CD8-positive, alpha-beta T cell (primary cell): ENCODE measurements at places on chromosomes 12 and 14.

- no peak for DNase-seq
Observed at GRCh38 chr14:106547735-106548434, 1021.5 kb downstream of the TMEM121 start.

GRCh38 chr14:72929316-72930080, 3.2 kb downstream of the DCAF4 start:
- DNase-seq = no peak

GRCh38 chr14:77541905-77542304, 43.3 kb upstream of the ISM2 start:
- no peak for DNase-seq

DNA sequence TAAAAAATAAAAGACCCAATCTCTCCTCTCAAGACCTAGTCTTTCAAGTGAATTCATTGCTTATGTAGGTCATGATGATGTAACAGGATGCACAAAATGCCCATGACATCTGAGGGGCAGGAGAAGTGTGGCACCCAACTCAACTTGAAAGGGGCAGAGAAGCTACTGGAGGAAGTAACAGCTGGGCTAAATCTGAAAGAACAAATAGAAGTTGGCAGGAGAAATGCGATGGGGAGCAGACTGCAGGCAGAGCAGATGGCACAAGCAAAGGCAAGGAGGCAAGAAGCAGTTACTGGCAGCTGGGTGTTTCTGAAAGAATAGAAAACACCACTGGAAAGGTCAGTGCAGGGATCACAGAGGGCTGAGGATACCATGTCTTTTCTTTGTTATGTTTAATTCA, 14.6 kb downstream of the SLC38A4 start:
- no peak for DNase-seq

DNA sequence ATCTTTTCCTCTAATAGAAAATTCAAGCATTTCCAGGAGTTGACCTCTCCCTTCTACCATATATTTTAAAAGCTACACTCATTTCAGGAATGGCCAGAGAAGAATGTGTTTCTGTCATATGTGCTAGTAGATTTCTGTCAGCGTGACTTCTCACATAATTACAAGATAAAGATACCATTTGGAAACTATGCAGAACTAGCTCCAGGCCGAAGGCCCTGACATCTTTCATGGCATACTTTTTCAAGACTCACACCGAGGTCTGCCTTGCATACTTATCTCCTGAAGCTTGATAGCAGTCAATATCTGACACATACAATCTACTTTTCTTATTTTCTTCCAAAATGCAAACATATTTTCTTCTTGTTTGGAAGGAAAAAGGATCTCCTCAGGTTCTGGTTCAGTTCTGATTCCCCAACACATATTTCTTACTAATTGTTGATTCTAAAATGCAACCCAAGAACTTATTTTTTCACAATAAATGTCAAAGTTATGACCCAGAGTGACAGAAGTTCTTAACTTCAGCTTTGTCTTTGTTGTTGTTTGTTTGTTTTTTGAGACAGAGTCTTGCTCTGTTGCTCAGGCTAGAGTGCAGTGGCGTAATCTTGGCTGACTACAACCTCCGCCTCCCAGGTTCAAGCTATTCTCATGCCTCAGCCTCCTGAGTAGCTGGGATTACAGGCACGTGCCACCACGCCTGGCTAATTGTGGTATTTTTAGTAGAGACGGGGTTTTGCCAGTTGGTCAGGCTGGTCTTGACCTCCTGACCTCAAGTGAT, 99.5 kb downstream of the NTN4 start:
- no peak for DNase-seq

DNA sequence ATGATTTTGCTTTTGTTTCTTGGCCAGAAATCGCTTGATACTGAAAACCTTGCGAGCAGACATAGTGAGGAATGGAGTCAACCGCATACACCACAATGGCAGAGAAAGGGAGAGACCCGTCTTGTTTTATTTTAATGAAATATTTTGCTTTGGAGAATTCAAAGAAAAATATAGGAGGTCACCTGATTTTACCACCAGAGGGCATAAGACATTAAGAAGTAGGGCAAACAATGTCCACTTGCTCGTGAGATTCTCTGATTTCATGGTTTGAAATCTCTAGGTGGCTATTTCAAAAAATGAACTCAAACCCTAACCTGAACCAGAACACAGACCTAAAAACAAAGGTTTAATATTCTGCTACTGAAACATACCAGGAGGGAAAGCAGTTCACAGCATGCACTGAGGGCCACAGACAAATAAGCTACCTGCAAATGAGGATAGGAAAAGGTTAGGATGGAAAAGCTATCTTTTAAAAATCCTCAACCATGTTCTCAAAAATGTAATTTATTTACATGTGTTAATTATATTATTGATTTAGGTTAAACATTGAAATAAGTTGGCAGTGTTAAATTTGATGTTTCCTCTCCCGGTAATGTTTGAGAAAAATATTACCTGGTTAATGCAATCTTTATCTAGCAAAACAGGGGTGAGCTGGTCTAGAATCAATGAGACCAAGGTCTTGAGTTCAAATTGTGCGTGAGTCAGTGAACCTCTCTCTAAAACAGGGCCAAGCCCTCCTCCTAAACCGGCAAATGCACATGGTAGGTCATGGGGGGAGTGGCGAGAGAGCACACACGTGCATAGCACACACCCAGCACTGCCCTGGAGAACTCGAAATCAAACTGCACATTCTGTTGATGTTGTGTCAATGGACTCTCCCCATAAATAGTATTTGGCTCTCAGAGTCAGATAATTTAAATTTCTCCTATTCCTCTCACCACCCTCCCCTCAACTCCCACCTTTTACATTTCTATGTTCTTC, 12.5 kb downstream of the IFNG-AS1 start:
- peak; percentile 29 for DNase-seq

GRCh38 chr14:22597771-22598098, 365 bp upstream of the ABHD4 start:
- no peak for DNase-seq

- DNase-seq = no peak
Observed at GRCh38 chr14:103802356-103802755, 45.0 kb downstream of the PPP1R13B start.

DNA sequence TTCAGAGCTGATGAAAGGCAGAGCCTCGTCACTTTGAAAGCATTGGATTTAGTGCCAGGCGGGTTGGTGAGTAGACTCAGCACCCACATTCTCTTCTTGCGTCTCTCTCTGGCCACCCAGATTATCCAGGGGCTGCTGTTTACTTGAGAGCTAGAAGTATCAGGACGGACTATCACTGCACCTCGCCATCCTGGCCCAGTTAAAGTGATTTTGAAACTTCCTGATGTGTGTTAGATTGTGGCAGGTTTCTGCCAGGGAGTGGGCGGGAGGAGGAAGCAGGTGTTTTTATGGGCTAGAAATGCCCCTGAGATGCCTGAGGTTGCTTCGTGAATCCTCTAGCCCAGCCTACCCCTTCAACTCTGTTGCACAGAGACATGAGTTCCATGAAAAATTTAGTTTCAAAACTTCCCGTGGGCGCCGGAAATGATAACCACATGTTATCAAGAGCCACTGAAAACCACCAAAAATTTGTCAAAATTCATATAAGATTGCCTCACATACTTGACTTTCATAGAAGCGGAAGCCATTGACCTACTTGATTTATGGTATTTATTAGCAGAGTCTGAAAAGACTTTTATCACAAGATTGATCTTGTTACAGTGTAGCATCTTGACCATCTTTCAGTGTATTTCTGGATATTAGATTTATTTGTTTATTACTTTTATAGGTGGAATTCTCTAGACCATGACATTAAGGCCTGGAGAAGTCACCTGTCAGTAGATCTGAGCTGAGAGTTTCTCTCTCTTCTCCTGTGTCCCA, 466.0 kb downstream of the RAD51B start:
- DNase-seq = peak; percentile 48

DNA sequence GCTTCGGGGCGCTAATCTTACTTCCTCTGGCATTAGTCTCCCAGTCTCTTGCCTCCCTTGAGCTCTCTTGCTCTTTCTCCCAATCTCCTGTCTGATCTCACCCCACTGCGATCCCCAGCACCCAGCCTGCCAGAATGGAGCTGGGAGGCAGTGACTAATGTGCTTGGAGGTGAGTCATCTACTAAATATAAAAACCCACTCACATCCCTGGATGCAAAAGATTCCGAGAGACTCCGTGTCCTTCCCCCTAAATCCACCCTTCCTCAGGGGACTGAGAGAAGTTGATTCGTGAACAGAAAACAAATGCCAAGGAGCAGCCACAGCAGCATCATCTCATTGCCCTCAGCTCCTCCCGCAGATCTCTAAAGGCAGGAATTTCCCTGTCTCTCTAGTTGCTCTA, 45.7 kb upstream of the KCNA5 start:
- no peak for DNase-seq

GRCh38 chr14:105838591-105839424, 312.4 kb downstream of the TMEM121 start:
- no peak for DNase-seq

DNA sequence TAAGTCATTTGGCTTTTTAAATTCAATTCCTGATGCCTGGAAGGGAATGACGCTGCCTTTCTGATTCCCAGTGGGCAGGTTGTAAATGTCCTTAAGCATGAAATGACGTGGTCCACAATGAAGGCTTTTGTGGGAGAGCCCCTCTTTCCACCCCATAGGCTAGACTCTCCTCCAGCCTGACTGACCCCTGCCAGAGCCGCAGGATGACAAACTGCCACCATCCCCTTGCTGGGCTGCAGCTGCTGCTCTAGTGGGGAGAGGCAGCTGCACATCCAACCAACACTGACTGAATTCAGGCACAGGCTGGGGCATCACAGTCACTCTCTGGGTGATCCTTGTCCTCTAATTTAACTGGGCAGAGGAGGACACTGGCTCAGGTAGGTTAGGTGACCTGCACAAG, 6.3 kb downstream of the TSPAN11 start:
- DNase-seq = no peak

- DNase-seq = no peak
Observed at GRCh38 chr12:111673503-111673902, 12.3 kb downstream of the BRAP start.

GRCh38 chr12:125533434-125534029, 468.3 kb downstream of the AACS start:
- DNase-seq = no peak

- no peak for DNase-seq
Observed at GRCh38 chr12:91866566-91866965, 279.1 kb downstream of the BTG1 start.

- no peak for DNase-seq
Observed at GRCh38 chr12:38736821-38737220, 168.6 kb downstream of the CPNE8 start.

DNA sequence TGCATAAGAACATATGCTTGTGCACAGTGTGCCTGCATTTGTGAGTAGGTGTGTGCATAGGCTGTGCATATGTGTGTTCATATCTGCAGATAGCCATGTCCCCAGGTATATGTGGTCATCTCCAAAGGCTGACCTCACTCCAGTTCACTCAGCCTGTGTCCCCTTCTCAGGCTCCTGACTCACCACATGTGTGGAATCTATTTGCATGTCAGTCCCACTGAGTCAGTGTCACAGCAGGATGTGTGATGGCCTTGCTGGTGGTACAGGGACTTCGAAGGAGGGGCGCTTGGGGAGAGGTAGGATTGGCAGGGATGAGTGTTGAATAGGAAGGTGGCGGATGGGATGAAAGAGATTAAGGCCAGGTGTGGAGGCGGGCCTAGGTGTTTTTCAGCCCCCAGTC, 35.5 kb downstream of the KRT80 start:
- no peak for DNase-seq

- no peak for DNase-seq
Observed at GRCh38 chr12:88153959-88154358, 11.9 kb downstream of the TMTC3 start.

DNA sequence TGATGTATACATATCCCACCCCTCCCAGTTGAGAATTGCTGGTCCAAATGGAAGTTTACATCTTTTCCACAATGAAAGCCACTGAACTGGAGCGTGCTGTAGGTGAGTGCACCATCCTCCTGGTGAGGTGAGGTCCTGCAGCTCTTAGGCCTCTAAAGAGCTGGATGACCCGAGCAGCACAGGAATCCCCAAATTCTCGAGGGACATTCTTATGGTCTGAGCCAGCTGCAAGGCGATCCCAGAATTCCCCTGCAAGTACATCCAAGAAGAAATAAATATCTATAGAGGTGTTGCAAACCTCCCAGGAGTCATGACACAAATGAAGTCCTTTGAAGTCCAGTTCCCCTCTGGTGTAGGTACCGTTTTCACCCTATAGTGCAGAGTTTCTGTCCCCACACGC, 24.0 kb downstream of the TMEM132C start:
- no peak for DNase-seq

GRCh38 chr14:103146141-103146709, 23.0 kb downstream of the TNFAIP2 start:
- no peak for DNase-seq

GRCh38 chr12:119780786-119781434, 96.2 kb downstream of the CIT start:
- no peak for DNase-seq

- no peak for DNase-seq
Observed at GRCh38 chr14:54211551-54212308, 185.1 kb upstream of the CDKN3 start.

GRCh38 chr14:31937730-31938346, 139.3 kb upstream of the ARHGAP5 start:
- peak; percentile 14 for DNase-seq

- DNase-seq = no peak
Observed at GRCh38 chr12:25121916-25122315, 73.0 kb downstream of the DNAI7 start.

DNA sequence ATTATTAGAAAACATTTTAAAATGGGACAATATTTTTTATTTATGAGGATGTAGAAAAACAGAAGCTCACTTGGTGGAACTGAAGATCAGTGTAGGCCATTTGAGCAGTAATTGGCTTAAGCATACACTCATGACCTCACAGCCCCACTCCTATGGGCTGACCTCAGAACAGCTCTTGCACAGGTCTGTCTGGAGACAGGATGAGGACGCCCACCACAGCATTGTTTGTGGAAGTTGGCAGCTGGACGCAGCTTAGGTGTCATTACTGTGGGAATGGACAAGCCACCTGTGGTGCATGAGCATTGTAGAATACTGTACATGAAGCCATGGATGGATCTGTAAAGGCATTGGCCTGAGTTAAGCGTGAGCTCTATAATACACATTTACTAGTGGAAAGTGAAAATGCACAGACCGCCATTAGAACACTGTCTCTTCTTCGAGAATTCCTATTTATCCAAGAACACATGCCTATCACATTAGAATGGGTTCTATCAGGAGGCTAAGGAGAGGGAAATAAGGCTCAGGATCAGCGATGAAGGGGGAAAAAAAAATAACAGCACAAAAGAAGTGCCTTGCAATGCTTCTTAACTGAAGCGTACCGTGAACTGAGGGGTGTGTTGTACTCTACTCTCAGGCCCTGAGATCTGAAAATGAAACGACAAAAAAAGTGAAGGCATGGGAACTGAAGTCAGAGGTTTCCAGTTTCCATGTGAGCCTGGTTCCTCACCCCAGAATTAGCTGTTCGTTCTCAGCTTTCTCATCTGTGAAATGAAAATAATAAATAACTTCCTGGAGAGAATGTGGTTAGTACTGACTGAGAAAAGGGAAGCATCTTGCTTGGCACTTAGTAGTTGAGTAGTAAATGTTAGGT, 33.6 kb downstream of the KCNA1 start:
- no peak for DNase-seq

DNA sequence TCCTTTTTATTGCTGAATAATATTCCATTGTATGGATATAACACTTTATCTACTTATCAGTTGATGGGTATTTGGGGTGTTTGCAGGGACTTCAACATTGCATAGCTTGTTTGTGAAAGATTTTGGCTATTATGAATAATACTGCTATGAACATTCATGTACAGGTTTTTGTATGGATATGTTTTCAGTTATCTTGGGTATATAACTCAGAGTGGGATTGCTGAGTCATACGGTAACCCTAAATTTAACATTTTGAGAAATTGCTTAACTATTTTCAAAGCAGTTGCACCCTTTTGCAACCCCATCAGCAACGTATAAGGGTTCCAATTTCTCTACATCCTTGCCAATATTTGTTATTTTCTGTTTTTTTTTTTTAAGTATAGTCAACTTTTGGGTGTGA, 27.3 kb upstream of the HELB start:
- DNase-seq = no peak
